ENCODE measurements at places on chromosomes 7 and 10.

- DNase-seq: no peak
Measured at GRCh38 chr7:2093215-2093842, 139.4 kb downstream of the MAD1L1 start.

GRCh38 chr7:99313204-99313573, 12.5 kb upstream of the ARPC1A start:
- no peak for DNase-seq

DNA sequence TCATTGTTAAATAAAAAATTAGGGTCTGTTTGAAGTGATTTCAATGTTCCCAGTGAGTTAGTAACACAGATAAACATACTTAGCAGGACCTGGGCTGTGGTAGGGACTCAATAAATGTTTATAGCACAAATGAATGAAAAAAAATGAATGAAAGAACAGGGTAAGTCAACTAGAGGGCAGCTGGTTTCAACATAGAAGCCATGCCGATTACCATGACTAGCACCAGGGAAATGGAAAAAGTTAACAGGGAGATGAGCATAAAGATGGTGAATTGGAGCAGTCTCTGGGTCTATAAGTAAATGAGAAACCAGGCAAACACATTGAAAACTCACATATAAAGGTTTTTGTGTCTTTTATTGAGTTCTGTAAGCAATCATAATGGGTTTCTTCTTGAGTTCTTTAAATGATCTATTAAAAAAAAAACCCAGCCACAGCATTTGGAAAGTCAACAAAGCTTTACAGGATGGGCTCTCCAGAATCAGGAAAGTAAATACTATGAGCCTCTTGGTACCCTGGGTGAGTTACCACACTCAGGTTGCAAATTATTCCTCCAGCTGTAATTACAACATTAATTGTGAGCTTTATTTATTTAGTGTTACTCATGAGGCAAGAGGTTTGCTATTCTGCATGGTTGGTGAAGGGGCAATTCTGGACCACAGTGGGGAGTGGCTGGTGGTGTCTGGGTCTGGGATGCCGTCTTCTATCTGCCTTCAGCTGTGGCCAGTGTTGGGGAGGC, 46.1 kb upstream of the MTPN start:
- DNase-seq: no peak

GRCh38 chr10:13502380-13502779, 26.4 kb downstream of the BEND7 start:
- no peak for DNase-seq

- no peak for DNase-seq
Measured at GRCh38 chr7:23529262-23529859, 2.4 kb downstream of the TRA2A start.

- DNase-seq: no peak
Measured at GRCh38 chr7:513521-514166, 6.0 kb downstream of the PDGFA start.

DNA sequence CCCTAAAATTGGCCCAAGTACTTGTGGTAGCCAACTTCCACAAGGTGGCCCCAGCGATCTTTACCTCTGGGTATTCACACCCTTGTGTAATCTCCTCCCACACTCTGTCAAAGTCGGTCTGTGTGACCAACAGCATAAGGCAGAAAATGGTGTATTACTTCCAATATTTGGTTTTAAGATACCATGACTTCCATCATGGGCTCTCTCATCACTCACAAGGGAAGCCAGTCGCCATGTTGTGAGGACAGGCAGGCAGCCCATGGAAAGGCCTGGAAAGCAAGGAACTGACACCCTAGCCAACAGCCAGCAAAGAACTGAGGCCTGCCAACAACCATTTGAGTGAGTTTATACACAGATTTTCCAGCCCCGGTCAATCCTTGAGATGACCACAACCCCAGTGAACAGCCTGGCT, 91.0 kb upstream of the KMT2E start:
- DNase-seq: peak; percentile 65

DNA sequence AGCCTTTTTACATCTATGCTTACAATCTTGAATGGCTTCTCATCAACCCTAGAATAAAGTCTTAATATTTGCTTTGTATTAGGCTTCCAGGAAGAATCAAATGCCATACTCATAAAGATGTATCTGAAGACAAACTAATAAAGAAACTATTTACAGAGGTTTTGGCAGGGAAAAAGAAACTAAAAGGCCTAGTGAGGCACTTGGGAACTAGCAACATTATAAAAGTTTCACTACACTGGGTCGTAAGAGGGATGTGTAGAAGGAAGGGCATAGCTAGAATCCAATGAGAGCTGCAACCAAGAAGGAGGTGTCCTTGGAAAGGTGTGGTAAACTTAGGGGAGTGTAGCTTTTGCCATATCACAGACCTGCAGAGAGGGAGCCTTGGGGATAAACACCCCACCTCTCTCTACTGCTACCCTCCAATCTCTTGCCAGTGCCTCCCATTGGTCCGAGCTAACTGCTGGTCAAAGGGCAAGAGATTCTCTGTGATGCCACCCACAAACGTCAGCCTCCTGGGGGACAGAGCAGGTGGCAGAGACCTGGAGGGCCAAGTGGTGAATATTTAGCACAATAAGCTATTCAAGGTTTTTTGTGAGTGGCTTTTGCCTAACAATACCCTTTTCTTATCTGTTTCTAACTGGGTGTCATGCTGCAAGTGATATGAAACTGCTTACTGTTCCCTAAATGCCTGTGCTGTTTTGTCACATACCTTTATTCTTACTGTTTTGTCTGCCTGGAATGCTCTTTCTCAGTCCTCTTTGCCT, 60.7 kb downstream of the CPED1 start:
- no peak for DNase-seq

- peak; percentile 100 for DNase-seq
Measured at GRCh38 chr10:4344492-4344994, 481.5 kb upstream of the AKR1E2 start.

DNA sequence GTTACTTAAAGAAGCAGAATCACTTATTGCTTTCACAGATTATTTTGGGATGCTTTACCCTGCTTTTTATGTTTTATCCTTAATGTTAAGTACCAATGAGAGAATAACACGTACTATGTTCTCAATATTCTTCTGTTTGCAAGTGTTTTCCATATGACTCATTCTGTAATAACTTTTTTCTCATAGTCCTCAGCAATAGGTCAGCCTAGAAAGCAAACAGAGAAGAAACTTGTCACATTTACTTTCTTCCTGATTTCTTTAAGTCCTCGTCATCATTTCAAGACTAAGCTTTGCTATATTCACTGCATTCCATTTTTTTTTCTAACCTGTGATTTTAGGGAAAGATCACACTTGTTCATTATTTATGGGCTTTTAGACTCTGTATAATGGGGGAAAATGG, 6.8 kb upstream of the AGR2 start:
- no peak for DNase-seq

DNA sequence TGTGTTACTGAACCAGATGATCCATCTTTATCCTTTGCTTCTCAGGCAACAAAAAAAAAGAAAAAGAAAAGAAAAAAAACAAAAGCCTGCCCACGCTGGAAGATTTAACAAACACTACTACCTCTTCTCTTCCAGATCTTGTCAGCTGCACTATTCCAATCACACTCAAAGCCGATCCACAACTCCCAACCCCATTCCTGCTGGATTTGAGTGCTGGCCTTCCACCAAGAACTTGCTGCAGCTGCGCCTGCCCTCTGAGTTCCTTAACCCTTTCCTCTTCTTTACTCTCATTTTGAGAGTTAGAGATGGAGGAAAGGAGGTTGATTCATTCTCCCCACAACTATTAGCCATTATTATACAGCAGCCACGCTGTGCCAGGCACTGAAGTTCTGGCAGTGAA, 16.0 kb upstream of the ITGA8 start:
- DNase-seq: no peak

- no peak for DNase-seq
Measured at GRCh38 chr10:71338728-71339495, 19.9 kb downstream of the SLC29A3 start.

DNA sequence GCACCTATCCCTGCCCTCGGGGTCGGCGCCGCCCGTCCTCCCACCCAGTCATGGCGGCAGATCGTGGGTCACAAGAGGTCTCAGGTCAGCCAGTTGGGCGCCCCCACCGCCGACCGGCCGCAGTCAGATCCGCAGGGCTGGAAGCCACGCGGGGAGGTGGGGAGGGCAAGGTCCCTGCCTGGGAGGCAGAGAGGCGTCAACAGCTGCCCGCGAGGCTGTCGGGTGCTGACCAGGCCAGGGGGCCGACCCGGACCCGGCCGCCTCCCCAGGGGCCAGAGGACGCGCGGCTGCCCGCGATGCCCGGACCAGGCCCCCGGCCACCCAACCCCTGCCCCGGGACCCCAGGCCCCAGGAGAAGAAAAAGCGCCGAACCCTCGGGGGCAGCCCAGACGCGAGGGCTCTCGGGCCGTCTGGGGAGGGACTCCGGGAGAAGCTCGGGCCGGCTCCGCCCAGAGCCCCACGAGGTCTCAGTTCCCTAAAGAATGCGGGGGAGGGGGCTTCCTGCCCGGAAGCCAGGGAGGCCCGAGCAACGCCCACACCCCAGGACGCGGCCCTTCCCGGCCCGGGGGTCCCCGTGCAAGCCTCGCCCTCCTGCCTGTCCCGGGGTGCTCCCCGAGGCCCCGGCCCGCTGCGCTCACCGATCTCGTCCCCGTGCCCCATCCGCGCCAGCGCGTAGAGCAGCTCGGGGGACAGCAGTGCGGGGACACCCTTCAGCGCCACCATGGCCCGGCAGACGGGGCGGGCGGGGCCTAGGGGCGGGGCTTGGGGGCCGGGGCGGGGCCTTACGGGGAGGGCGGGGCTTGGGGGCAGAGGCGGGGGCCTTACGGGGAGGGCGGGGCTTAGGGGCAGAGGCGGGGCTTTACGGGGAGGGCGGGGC, at the start of gene FUOM:
Gene FUOM (minus strand): TSS at position 735 of the 877 bp plus-strand sequence. CDS start 12 bp downstream, at position 723.
- DNase-seq: peak; percentile 41

DNA sequence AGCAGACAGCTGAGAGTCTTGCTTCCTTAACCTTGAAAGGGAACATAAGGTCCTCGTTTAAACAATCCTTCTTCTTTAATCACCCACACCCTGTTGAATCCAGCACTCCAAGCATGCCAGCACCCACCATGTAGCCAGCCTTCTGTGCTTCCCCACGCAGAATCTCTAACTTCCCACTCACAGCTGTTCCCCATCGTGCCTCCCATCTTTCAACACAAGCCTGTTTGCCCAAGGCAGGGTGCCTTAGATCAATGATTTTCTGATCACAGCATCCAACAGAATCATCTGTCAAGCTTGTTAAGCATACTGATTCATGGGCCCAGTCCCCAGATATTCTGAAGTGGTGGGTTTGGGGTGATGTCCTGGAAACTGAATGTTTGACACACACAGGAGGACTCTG, 530.8 kb downstream of the SH2D4B start:
- no peak for DNase-seq

DNA sequence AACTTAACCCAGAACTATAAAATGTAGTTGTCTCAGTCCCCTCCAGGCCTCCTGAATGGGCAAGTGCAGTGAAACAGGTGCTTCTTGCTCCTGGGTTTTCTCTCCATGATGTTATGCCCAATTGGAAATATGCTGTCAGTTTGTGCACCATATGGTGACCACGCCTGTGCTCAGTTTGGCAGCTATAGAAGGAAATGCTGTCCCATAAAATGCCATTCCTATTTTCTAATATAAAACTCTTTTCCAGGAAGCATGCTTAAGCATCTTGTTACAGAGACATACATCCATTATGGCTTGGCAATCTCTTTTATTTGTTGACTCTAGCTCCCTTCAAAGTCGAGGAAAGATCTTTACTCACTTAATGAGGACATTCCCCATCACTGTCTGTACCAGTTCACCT, 45.2 kb downstream of the FGFBP3 start:
- no peak for DNase-seq

- no peak for DNase-seq
Measured at GRCh38 chr7:7569615-7570014, 2.9 kb downstream of the MIOS start.

All from fibroblast of skin of left quadriceps (primary cell).